ENCODE measurements at places on chromosomes 16 and 17.

DNA sequence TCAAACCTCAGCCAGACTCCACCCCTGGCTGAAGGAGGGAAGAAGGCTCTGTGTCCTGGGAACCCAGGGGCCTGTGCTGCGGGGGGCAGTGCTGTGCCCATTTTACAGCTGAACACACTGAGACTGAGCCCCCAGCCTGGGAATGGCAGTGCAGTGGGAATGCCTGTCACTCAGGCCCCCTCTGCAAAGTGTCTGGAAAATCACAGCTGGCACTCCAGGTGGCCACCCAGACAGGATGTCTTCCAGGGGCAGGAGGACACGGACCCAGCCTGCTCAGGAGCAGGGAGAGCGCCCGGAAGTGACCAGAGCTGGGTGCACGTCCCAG lies 32.6 kb downstream of the ZNF469 start:
- no peak for DNase-seq

GRCh38 chr16:66750279-66751052 lies 943 bp downstream of the DYNC1LI2 start:
- no peak for DNase-seq

DNA sequence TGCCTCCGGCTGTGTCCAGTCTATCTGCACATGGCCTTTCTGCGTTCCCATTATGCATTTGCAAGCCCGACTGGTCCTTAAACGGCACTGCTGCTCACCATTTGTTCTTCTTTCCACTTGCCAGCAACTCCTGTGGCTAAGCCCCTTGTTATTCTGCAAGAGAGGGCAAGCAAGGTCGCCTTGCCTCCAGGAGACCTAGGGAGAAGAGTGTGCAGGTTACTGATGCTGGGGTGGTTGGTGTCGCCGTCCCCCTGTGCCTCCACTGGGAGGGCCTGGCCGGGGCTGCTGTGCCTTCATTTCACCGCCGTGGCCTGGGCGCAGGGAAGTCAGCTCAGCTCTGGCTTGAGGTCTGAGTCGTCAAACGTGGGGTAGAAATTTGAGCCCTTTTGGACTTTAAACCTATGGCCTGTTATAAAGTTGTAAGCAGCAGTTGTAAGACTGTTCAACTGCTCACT lies 12.7 kb downstream of the SLC6A4 start:
- DNase-seq, result no peak

DNA sequence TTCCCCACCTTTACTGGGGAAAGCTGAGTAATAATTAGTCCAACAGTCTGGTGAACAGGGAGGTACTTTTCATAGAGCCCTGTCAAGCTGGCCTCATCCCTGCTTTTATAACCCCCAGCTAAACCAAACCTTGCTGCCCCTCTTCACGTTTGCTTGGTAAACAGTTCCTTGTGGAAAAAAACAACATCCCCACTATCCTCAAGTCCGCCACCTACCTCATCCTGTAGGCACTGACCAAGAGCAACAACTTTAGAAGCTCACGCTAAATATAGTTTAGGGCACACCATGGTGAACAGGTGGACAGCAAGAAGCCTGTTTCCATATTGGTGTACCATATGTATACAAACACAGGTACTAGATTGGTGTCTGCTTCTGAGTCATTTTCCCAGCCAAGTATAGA lies 16.5 kb downstream of the NFE2L1 start:
- no peak for DNase-seq

GRCh38 chr16:22001591-22001990 lies 675 bp upstream of the PDZD9 start:
- DNase-seq, result peak; percentile 76

DNA sequence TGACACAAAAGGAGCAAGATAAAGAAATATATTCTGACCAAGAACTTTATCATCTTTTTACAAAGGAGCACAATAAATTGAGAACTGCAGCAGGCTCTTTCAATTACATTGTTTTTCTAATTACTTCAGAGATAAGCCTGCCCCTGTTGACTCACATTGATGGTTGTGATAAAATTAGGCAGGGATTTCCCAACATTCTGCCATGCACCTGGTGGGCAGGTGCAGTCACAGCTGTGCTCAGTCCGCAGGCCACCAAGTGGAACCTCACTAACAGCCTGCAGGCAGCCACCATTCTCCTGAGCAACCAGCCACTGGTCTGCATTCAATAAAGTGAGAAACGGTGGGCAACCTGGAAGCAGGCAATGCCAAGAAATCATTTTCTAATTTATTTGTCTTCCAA lies 5.1 kb downstream of the FANCA start:
- no peak for DNase-seq

DNA sequence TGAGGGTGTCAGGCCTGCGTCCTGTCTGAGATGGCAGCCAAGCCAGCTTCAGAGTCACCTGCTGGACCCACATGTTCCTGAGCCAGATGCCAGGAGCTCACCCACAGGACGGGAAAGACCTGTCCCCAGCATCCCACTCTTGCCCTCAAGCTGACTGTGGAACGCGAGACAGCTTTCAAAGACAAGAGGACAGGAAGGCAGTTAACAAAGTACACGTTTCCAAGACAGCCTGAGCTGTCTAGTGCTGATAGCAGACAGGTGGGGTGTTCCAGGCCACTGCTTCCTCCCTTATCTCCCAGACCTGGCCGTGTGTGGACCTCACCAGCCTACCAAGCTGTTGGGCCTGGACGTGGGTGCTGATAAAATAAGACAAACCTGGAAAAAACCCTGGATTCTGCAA lies 13.2 kb downstream of the CMTM3 start:
- DNase-seq, result no peak

DNA sequence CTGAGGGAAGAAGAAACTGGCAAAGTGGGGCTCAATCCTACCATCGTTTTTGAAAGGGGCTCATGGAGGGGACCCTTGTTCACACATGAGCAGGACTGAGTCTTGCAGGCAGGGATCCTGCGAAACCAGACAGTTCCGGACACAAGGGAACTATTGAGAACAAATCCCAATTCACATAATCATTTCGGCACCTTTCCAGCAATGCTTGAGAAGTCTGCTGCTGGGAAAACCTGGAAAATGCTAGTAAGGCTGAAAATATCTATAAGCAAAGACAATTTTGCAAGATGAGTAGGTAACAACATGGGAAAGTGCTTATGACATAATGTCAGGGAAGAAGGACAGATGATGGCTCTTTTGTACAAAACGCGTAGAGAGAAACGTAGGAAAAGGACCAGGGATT lies 52.1 kb upstream of the BPTF start:
- DNase-seq, result no peak

- DNase-seq, result no peak
Measured at GRCh38 chr17:61464843-61465180, 12.6 kb downstream of the TBX4 start.

- DNase-seq, result no peak
Measured at GRCh38 chr17:43352579-43353331, 46.0 kb upstream of the ARL4D start.

DNA sequence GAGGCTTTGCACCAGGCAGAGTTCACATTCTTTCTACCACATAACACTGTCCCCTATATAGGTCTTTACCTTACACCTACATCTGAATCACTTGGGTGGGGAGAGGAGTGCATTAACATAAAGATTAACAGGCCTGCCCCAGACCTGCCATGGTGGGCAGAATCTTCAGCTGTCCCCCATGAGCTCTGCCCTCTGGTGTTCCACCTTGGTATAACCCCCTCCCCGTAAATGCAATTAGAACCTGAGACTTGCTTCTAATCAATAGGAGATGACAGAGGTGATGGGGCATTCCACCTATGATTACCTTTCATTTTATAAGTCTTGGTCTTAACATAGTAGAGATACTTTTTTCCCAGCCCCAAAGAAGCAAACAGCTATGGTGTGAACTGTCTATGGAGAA lies 20.4 kb upstream of the GRIN2A start:
- DNase-seq, result no peak

DNA sequence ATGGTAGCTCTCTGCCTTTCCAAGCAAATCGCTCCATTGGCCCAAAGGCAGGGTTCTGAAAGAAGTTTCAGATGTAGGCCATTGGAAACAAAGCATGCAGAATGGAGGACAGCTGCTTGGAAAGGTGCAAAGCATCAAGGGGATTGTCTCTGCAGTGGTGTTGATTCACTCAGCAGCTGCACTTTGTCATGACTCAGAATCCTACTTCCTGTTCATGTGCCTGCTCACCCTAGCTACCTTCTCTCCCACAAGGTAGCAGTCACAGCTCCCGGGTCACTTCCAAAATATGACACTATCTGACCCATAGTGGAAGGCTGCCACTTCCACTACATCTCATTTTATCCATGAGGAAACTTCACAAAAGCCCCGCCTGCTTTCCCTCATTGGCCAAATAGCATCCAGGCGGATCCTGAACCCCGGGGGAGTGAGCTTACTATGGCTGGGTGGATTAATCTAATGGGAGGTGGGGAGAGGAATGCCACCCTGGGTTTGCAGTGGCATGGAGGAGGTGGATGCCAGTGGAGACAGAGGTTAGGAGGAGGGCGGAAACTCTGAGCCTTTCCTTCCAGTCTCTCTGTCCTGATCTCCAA lies 74.7 kb upstream of the NKD1 start:
- DNase-seq, result peak; percentile 27

Measured in fibroblast of pulmonary artery (primary cell).